ENCODE measurements at places on chromosomes 11 and 22.
A peak's percentile ranks its signal among the peaks of the same experiment; 100 is the strongest.

- DNase-seq: peak; percentile 78
These were observed 9.8 kb downstream of the LGALS2 start for GRCh38 chr22:37569921-37570660.

DNA sequence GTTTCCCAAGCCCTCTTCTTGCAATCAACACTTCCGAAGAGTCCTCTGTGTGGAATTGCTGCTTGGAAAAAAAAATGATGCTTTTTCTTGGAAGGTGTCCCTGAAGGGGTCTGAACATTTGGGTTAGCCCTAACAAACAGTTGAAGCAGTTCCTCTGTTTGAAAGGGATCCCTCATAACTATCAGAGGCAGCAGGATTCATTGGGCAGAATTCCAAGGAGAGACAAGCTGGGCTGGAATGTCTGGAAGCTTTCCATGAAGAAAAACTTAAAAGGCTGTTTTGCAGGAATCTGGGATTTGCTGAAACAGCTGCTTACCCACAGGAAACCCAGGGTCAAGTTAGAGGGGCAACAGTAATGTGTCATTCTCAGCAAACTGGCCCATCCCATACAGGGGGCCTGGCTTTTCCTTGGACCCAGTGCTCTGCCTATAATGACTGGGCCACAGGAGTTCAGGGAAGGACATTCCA lies 3.1 kb downstream of the CSNK2A3 start:
- DNase-seq: no peak

DNA sequence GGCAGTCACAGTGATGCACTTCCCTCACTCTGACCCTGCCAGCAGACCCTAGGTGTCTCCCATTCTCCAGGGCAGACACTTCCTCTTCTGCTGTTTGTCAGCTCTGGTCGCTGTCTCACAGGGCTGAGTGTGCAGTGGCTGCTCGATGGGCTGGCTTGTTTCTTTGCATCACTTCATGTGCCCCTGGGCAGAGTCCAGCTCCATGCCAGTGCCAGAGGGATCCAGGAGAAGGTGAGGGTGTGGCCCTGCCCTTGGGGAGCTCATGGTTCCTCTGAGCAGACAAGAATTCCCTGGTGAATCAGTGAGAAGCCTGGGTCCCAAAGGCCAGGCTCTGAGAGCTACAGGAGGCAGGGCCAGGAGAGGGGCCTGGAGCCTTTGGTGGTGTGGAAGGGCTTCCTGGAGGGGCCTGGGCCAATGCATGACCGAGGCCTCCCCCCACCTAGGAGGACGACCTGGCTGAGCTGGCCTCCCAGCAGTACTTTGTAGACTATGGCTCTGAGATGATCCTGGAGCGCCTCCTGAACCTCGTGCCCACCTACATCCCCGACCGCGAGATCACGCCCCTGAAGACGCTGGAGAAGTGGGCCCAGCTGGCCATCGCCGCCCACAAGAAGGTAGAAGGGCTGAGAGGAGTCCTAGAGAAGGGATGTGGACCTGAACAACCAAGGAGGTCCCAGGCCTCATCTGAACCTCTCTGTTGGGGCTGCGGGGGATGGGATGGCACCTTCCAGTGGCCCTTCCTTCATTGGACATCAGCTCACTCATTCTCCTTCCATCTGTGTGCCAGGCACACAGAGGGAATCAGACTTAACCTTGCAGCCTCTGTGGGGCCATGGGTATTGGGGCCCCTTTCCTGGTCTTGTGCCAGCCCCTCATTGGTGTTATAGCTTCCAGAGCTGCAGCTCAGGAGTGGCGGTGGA lies 66.1 kb downstream of the MYO7A start:
- DNase-seq: no peak

- no peak for DNase-seq
These were observed 698.4 kb downstream of the TBC1D22A start for GRCh38 chr22:47460861-47461260.

- no peak for DNase-seq
These were observed 8.6 kb downstream of the RPUSD4 start for GRCh38 chr11:126202646-126203359.

DNA sequence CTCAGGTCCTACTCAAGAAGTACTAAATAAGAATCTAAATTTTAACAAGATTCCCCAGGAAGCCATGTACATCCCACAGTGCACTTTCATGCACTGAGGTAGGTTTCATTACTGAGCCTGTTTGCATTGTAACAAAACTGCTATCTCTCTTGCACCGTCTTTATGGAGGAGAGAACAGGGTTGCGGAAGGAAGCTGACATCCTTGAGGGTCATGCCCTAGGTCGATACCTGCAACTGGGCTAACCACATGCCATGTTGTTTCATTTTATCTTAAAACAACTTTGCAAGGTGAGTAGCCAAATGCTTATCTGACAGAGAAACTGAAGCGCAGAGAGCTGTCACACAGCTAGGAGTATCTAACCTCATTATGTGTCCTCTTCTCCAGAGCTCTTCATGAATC lies 656.3 kb upstream of the TENM4 start:
- DNase-seq: no peak

DNA sequence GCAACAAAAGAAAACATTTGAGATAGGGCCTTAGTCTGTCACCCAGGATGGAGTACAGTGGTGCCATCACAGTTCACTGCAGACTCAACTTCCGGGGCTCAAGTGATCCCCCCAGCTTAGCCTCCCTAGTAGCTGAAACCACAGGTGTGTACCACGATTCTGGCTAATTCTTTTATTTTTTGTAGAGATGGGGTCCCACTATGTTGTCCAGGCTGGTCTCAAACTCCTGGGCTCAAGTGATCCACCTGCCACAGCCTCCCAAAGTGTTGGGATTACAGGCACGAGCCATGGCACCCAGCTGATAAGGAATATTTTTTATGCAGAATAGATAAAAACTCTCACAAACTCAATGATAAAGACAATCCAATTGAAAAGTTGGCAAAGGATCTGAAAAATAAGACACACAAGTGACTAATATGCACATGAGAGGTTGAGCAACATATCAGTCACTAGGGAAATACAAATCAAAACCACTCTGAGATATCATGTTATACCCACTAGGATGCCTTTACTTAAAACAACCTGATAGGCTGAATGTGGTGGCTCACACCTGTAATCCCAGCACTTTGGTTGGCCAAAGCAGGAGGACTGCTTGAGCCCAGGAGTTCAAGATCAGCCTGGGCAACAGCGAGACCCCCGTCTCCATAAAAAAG lies 33.9 kb upstream of the CLTCL1 start:
- no peak for DNase-seq

DNA sequence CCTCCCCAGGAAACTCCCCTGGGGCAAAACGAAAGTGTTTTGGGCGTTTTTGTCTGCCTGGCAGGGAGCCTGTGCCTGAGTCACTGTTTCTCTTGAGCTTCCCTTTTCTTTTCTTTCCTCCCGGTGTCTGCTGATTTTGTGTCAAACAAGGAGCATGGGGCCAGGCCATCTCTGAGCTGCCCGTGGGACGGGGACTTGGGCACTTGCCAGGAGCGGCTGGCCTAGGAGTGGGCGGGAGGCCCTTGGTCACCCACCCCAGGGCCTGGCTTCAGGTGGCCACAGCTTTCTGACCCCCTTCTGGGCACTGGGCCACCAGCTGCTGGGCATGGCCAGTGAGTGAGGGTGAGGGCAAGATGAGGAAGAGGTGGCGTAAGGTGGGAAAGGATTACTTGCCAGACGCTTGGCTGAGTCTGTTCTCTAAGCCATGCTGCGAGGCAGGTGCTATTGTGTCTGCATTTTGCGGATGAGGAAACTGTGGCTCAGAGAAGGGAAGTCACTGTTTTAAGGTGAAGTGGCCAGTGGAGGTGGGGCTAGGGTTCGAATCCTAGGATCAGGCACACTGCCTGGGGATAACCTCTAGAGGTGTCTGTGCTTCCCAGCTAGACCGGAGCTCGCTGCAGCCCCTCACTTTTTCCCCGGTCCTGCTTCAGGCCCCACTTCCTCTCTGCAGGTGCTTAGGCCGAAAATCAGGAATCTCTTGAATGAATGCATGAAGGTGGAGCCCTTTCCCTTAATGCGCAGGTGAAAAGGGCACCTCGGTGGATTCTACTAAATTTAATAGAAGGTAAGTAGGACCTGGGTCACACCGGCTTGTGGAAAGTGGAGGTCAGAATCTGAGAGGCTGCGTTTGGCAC lies 7.8 kb upstream of the NFAM1 start:
- DNase-seq: peak; percentile 85

GRCh38 chr11:84430661-84431060 lies 1144.5 kb upstream of the CCDC90B start:
- no peak for DNase-seq

Measured in upper lobe of right lung (tissue), 1 donor.